ENCODE measurements at places on chromosomes 3 and 15. TPM values are rescaled to one million over a fixed set of nuclear protein-coding genes. Genes with fewer than 3 reads are reported as not detected.
A peak's percentile ranks its signal among the peaks of the same experiment; 100 is the strongest.

- no peak for DNase-seq
Observed at GRCh38 chr3:152511904-152512303, 243.2 kb downstream of the MBNL1 start.

DNA sequence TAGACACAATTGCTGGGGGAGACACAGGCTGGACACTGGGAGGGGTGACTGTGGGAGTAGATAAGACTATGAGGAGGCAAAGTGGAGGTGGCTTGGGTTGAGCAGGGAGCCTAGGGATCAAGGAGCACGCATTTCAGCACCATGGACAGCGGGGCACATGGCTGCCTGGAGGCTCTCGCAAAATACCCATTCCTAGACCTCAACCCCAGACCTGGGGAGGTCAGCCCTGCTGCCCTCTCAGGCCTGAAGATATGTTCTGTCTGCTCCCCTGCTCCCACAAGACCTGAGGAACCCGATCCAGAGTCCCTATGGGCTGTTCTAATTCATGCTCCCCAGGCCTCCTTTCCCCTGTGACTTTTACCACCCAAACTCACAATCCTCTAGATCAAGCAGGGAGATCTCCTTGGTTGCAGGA lies 16.0 kb upstream of the CPEB1 start:
- peak; percentile 44 for DNase-seq

Gene ST8SIA2
- total RNA-seq, result 12.7 TPM

Gene PLS1
- total RNA-seq, result 0.45 TPM

Gene C3orf49
- not detected for total RNA-seq

Measured in LHCN-M2 (cell line).